ENCODE measurements at places on chromosomes 6 and 20. TPM values are rescaled to one million over a fixed set of nuclear protein-coding genes. Genes with fewer than 3 reads are reported as not detected.

Gene BPIFB2
- not detected for total RNA-seq

Gene EPHA7
- 0.14 TPM for total RNA-seq

Gene PEDS1
- total RNA-seq, result 21.2 TPM

Gene DEF6
- total RNA-seq, result 7.6 TPM

Gene GPR6
- total RNA-seq, result not detected

Gene DAAM2
- total RNA-seq, result 61.5 TPM
